Stimulated activated CD8-positive, alpha-beta memory T cell treated with anti-CD3 and anti-CD28 coated beads, Interleukin-2, amount 100 ng/mL, for 1 hour (primary cell): ENCODE measurements at places on chromosomes 7 and 10.
A peak's percentile ranks its signal among the peaks of the same experiment; 100 is the strongest.

DNA sequence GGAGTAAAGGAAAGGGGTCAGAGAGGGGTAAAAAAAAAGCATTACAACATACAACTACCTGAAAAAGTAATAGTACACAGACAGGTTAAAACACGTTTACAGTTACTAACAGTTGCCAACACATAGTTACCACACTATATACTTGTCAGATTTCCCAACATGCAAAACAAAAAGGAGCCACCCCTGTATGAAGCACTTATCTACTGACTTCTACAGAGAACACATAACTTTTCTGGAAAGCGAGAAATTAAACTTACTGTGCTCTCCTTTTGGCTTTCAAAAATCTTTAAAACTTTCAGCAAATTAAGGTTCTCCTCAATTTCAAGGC lies 2.1 kb downstream of the ABI1 start:
- no peak for DNase-seq

DNA sequence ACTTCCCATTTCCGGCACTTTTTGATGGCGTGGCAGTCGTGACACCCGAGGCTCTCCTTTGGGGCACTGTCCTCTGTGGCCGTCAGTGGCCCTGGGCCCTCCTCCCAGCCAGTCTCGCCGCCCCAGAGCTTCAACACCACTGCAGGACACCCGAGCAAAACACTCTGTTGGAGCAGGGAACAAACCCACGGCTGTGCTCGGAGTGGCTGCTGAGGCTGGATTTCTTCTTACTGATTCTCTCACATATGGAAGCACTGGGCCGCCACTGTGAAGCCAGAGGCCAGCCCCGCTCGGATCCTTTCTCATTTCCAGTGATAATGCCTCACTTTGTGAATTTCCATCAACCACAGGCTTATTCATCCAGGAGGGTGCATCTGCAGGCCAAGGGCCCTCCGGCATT lies 58.2 kb upstream of the CYTH3 start:
- no peak for DNase-seq

GRCh38 chr7:55571511-55572377 lies 558 bp downstream of the VOPP1 start:
- peak; percentile 45 for DNase-seq

- no peak for DNase-seq
Observed at GRCh38 chr10:87978166-87978565, 114.7 kb downstream of the PTEN start.

- no peak for DNase-seq
Observed at GRCh38 chr7:8627325-8627724, 193.9 kb downstream of the NXPH1 start.

DNA sequence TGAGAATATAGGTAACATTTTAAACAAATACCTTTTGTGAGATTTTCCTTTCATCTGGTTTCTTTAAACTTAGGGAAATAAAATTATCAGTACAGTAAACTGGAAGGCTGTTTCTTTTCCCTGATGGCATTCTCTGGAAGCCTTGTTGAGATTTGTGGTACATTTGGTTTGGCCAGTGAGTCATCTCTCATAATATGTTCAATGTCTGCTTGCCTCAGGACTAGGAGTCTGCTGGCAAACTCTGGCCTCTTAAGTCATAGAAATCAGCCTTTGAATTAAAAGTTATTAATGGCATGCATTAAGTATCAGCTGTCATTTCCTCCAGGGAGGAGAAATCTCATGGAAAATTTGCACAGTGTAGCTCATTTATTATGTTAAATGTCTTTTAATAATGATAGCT lies 316.6 kb upstream of the KIAA1217 start:
- DNase-seq = no peak

DNA sequence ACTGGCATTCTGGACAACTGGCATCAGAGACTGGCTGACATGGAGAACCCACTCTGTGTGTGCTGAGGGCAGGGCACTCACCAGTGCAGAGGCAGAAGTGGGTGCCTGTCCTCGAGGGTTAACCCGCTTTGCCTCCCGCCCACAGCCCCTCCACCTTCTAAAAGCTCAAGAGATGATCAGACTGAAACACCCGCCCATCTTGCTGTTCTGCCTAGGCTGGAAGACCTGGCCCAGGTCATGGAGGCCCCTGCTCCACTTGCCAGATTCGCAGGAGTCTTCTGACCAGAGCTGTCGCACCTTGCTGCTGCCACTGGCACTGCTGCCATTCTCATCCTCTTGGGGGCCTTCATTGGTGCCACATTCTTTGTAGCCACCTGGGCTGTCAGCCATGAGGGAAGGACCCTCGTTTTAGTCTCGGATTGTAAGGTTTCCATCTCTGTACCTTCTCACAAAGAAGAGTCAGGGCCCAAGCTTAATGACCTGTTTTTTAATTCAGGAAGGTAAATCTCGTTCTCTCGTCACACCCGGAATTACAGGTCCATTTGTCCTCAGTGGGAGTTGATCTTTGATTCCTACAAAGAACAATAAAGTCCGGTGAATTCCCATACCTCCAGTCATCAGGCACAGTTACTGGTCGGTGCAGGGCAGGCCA lies 1.9 kb downstream of the CYREN start:
- no peak for DNase-seq

DNA sequence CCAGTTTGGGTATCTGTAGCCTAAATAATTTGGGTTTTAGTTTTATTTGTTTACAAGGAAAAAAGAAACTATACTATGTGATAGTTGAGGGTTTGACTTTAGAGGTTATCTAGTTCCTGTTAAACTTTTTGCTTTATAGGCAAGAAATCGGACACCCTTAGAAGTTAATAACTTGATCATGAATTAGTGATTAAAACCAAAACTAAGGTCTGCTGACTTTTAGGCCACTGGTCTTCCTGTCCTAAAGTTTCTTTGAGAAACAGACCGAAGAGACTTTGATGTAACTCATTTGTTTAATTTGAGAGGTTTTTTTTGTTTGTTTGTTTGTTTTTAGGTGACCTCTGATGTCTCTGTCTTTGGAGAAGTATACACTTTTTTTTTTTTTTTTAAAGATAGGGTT lies 59.7 kb downstream of the PHTF2 start:
- DNase-seq = no peak

GRCh38 chr7:47458057-47458456 lies 123.9 kb downstream of the TNS3 start:
- DNase-seq = no peak

DNA sequence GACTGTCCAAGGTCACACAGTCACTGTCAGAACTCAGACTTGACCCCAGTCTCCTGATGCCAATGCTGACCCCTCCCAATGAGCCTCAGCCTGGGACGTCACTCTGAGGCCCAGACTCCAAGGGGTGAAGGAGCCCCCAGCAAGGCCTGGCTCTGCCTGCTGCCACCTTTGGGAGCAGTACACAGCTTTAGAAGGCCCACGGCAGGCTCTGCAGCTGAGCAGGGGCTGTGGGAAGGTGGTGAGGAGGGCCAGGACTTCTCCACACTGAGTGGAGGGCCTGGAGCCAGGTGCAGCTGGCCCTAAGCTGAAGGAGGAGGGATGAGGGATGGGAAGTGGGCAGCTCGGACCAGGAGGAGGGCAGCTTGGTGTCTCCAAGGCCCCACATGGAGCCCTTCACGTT lies 23.9 kb upstream of the ZMIZ1 start:
- no peak for DNase-seq

GRCh38 chr7:23012908-23013714 lies 819 bp downstream of the HYCC1 start:
- no peak for DNase-seq

- no peak for DNase-seq
Observed at GRCh38 chr7:115135146-115135545, 213.3 kb downstream of the MDFIC start.

DNA sequence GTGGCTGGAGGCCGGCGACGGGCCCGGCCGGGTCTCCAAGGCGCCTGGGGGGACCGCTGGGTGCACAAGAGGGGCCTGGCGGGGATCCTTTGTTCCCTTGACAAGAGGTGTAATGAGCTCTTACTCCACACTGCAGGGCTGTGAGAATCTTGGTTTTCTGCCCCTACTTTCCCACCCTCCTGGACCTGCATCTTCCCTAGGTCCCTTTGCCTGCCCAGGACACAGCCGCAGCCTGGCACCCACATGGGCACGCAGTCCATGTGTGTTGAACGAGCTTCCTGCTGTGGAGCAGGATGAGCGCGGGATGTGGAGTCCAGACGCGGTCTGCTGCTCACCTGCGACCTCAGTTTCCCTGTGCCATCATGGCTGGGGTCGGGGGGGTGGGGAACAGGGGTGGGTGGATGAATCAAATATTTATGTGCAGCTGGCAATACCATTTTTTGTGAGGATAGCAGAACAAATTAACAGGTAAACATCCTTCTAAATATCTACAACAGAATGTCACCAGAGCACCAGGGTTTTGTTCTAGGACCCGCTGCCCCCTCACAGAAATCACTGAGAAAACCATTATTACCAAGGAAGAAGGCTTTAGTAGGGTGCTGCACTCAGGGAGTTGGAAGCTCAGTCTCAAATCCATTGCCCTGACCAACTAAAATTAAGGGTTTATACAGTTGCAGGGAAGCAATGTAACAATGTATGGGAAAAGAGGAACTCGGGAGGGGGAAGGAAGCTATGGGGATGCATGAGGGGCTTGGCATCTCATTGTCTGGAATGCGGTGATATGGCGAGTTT lies 474 bp upstream of the NSMCE4A start:
- no peak for DNase-seq

GRCh38 chr10:21744223-21744622 lies 210.2 kb downstream of the MLLT10 start:
- DNase-seq = no peak

- no peak for DNase-seq
Observed at GRCh38 chr7:66352071-66352470, 146.9 kb downstream of the TPST1 start.

GRCh38 chr7:93232673-93233018 lies 480 bp downstream of the VPS50 start:
- peak; percentile 0 for DNase-seq

DNA sequence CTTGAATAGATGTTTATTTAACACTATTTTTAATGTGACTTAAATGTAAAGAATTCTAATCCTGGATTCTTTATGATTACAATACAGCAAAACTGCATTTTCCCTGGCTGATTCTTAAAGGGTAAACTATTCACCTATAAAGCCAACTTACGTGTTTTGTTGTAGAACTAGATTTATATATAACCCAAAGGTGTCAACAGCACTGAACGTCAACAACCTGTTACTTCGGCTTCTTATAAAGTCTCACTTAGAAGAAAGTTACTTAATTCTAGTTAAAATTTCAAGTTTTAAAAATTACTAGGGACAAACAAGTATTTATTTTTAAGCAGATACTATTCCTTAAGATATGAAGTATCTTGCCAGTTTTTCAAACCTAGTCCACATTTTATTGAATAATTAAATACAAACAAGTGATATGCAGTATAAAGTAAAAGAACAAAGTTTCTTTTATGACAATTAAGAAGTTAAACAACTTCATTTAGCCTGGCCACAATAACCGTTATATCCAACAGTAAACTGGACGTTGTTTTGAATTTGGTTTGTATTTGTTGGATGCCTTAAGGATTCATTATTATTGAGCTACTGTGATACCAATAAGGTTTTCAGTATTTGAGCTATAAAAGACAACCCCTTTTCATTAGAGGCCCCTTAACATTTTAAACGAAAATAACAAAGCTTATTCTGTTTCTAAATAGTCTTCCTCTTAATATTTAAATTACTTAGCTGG lies 83.1 kb downstream of the SNX10 start:
- no peak for DNase-seq

DNA sequence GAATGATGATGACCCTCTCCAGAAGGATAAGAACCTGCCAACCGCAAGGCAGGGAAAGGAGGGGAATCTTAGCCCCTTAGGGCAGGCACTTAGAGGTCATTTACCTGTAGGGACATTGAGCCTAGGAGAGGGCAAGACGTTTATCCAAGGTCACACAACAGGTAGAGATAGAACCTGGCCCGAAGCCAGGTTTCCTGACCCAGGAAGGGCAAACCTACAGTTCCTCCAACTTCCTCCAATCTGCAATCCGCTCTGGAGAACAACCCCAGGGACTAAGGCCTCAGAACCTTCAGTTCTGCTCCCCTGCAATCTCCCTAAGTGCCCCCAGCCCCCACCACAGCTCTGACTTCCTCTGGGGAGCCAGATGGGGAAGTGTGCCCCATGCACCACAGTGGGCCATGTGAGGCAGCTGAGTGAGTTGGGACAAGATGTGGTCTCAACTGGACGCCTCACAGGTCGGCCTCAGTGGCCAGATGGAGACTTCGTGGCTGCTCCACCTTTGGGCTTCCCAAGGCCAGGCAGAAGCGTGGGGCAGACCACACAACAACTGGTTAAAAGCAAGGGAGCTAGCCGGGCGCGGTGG lies 1.4 kb upstream of the PSAP start:
- DNase-seq = no peak

DNA sequence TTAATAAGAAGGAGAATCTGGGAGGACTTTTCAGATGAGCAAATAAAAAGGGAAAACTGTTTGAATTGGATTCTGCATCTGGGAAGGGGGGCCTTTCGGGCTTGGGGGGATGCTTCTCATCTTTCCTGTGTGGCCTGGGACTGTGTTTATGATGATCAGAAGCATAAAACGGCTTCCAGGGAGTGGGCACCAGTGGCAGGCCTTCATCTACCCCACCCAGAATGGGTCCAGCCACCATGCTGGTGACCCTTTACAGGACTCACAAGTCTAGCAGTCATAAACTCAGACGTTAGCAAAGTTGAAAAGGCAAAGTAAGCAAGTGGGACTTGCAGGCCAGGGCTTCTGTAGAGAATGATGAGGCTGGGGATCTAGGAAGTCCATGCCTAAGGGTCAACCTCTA lies 198.3 kb upstream of the ZMIZ1 start:
- no peak for DNase-seq

DNA sequence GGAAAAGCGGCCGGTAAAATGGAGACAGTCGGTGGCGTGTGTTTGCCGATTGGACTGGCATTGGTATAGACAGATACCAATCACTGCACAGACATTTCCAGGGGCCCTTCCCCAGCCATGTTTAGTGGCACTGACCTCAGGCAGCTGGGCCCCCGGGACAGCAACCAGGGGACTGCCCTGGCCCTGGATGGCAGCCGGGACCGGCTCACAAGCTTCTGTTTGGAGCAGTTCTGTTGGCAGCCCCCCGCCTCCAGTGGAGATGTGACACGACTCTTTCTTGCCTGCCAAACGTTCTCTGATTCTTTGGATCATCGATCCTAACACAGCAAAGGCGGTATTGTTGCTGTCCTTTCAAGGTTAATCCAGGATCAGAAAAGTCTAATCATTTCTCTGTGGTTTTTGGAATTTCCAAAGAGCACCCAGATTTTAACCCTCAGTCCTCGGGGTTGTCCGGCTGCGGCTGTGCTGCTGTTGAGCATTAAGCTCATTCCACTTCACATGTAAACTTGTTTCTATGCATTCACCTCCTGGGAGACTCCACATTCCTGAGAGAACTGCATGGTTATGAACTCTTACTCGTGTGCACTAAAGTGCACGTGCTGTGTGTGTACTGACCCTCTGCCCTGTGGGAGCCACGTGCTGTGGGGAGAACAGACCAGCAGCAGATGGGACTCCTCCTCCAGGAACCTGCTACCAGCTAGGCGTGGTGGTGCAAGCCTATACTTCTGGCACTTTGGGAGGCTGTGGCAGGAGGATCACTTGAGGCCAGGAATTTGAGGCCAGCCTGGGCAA lies 46.0 kb downstream of the FOXK1 start:
- no peak for DNase-seq

GRCh38 chr10:79270466-79271246 lies 76.6 kb upstream of the PPIF start:
- no peak for DNase-seq
